ENCODE measurements at places on chromosomes 6 and 20. TPM values are rescaled to one million over a fixed set of nuclear protein-coding genes. Genes with fewer than 3 reads are reported as not detected.

Gene TINAG
- not detected for polyA plus RNA-seq

Gene FGD2
- polyA plus RNA-seq, result not detected

Gene ENPP3
- polyA plus RNA-seq, result not detected

Gene HMGCLL1
- polyA plus RNA-seq, result 13.6 TPM

Gene EMILIN3
- polyA plus RNA-seq, result 0.53 TPM

Gene VSX1
- 1.5 TPM for polyA plus RNA-seq

Gene ANKRD6
- 0.14 TPM for polyA plus RNA-seq

Gene FRK
- polyA plus RNA-seq, result 0.21 TPM

Gene ROS1
- polyA plus RNA-seq, result 0.42 TPM

Gene ULBP3
- not detected for polyA plus RNA-seq

Gene OR14J1
- not detected for polyA plus RNA-seq

Gene RCAN2
- polyA plus RNA-seq, result 111 TPM

Gene THBD
- polyA plus RNA-seq, result not detected

Gene FKBP1A
- polyA plus RNA-seq, result 109 TPM

Gene MYLK4
- polyA plus RNA-seq, result 0.27 TPM

Gene MAS1
- not detected for polyA plus RNA-seq

Gene CGA
- not detected for polyA plus RNA-seq

Gene WFDC10B
- not detected for polyA plus RNA-seq

Gene RIMS4
- 0.04 TPM for polyA plus RNA-seq

Gene ZC3H12D
- polyA plus RNA-seq, result not detected

Gene OR2H2
- 14.3 TPM for polyA plus RNA-seq

Gene TENT5A
- polyA plus RNA-seq, result 5.0 TPM

Gene VNN1
- polyA plus RNA-seq, result 1.6 TPM

Gene ECT2L
- polyA plus RNA-seq, result 0.31 TPM
